ENCODE measurements at places on chromosomes 7 and 10. TPM values are rescaled to one million over a fixed set of nuclear protein-coding genes. Genes with fewer than 3 reads are reported as not detected.

- no peaks in the 10 kb centered on the region for H3K36me3 ChIP-seq
- no peaks in the 10 kb centered on the region for H3K27me3 ChIP-seq
- H3K27ac ChIP-seq: no peak overlapping the region
- no peaks in the 10 kb centered on the region for H3K4me1 ChIP-seq
- no peak overlapping the region for H3K4me3 ChIP-seq
Measured at GRCh38 chr7:34596887-34597286, 61.1 kb upstream of the NPSR1 start.

GRCh38 chr10:84352251-84352842, 24.0 kb downstream of the CCSER2 start:
- H3K4me3 ChIP-seq: no peak overlapping the region
- H3K27me3 ChIP-seq: no peaks in the 10 kb centered on the region
- DNase-seq: no peak
- no peak overlapping the region for H3K27ac ChIP-seq
- H3K4me1 ChIP-seq: peaks cover 64% of the 10 kb centered on the region

GRCh38 chr7:132387596-132387995, 188.7 kb downstream of the PLXNA4 start:
- no peak for DNase-seq
- no peaks in the 10 kb centered on the region for H3K27me3 ChIP-seq
- no peaks in the 10 kb centered on the region for H3K36me3 ChIP-seq
- no peak overlapping the region for H3K4me3 ChIP-seq

GRCh38 chr10:48390933-48391845, 84.7 kb downstream of the MAPK8 start:
- H3K36me3 ChIP-seq: no peaks in the 10 kb centered on the region
- peaks cover 18% of the 10 kb centered on the region for H3K4me1 ChIP-seq
- DNase-seq: no peak
- H3K27ac ChIP-seq: no peak overlapping the region
- H3K4me3 ChIP-seq: no peak overlapping the region
- H3K27me3 ChIP-seq: no peaks in the 10 kb centered on the region

DNA sequence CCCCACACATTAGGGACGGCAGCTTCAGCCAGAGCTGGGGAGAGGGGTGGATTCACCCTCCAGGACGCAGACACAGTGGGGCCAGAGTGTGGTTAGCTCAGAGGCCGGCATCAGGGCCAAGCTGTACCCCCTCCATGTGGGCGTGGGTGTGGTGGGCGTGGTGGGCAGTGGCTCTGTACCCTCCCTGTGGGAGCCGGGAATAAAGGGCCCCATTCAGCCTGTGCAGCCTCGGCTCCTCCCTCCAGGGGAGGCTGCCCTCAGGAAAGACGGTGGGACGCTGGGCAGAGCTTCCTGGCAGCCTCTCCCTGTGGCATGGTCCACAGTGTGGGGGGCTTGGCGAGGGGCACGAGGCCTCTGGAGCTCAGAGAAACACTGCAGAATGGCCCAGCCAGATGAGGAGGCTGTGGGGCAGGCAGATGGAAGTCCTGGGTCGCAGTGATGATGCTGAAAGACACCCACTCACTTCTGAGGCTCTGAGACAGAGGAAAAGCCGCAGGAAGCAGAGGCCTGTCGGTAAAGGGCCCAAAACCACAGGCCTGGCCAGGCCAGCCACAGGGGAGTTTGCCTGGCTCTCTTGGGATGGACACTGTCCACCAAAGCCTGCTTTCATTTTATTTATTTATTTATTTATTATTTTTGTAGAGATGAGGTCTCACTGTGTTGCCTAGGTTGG, 108.0 kb downstream of the SH3PXD2A start:
- H3K4me1 ChIP-seq: peaks cover 31% of the 10 kb centered on the region
- H3K27me3 ChIP-seq: no peaks in the 10 kb centered on the region
- no peaks in the 10 kb centered on the region for H3K36me3 ChIP-seq
- H3K27ac ChIP-seq: peak overlapping the region; percentile 3
- DNase-seq: no peak

DNA sequence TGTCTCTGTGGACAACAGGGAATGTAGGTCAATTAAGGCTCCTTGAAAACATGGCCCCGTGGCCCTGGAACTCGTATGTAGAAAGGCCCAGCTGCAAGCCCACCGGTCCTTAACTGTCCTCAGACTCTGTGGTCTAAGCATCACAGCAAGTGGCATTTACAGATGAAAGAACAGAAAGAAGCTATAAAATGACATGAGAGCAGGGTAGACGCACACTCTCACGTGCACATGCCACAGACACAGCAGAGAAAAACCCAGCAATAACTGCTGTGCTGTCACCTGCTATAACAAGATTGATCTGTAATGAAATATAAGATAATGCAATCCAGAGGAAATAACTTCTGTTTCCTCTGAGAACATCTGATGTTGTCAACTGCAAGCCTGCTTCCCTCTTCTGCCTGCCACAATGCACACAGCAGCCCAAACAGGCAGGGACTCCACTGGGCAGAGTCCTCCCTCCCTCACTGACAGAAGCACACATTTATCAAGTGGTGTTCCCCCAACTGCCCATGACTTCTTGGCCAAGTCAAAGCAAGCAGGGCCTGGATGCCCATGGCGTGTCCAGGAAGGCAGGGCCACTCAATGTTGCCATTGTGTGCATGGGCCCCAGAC, 63.9 kb downstream of the GFRA1 start:
- no peak overlapping the region for H3K4me3 ChIP-seq
- no peaks in the 10 kb centered on the region for H3K4me1 ChIP-seq
- no peaks in the 10 kb centered on the region for H3K27me3 ChIP-seq

DNA sequence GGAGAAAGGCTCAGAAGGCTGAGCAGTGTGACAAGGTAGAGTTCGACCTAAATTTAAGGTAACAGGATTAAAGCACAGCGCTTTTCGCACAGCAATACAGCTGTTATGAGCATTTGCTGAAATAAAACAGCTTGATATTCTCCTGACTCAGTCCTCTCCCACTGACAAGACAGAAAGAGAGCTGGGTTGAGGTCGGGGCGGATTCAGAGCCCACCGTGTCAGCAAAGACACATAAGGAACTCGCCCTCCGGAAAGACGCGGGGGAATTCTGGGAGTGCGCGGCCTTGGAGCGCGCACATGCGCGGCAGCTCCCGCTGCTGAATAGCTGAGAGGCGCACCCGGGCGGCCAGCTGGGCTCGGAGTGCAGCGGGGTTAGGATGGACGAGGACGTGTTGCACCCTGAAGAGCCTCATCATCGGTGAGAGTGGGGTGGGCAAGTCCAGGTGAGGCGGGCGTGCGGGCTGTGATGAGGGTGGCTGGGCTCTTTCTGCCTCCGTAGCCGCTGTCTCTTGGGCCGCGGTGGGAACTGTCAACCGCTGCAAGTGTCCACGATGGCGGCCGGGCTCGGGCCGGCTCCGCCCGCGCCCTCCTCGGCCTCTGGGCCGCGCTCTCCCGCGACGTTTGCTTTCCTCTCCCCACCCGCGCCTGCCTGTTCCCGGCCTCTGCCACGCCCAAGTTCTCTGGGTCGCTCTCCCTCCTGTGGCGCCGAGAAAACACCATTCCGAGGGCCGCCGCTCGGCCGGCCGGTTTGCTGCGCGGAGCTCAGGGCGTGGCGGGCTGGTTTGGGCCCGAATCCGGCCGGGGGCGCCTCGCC, 120.6 kb downstream of the LYZL1 start:
- peaks cover 50% of the 10 kb centered on the region for H3K4me1 ChIP-seq
- peak overlapping the region; percentile 95 for H3K27ac ChIP-seq
- H3K4me3 ChIP-seq: peak overlapping the region; percentile 67
- DNase-seq: no peak
- no peaks in the 10 kb centered on the region for H3K27me3 ChIP-seq
- no peaks in the 10 kb centered on the region for H3K36me3 ChIP-seq

- peak overlapping the region; percentile 89 for H3K4me3 ChIP-seq
- H3K27me3 ChIP-seq: no peaks in the 10 kb centered on the region
- H3K27ac ChIP-seq: peak overlapping the region; percentile 85
- H3K36me3 ChIP-seq: no peaks in the 10 kb centered on the region
- no peak for DNase-seq
Measured at GRCh38 chr10:126906704-126907422, 1.6 kb downstream of the DOCK1 start.

GRCh38 chr7:32257621-32258020, 187.4 kb upstream of the PDE1C start:
- H3K36me3 ChIP-seq: no peaks in the 10 kb centered on the region
- H3K4me1 ChIP-seq: no peaks in the 10 kb centered on the region
- no peak overlapping the region for H3K4me3 ChIP-seq
- H3K27ac ChIP-seq: no peak overlapping the region
- no peaks in the 10 kb centered on the region for H3K27me3 ChIP-seq
- no peak for DNase-seq

GRCh38 chr10:126928274-126928673, 23.0 kb downstream of the DOCK1 start:
- H3K36me3 ChIP-seq: no peaks in the 10 kb centered on the region
- no peak overlapping the region for H3K4me3 ChIP-seq
- no peaks in the 10 kb centered on the region for H3K27me3 ChIP-seq

DNA sequence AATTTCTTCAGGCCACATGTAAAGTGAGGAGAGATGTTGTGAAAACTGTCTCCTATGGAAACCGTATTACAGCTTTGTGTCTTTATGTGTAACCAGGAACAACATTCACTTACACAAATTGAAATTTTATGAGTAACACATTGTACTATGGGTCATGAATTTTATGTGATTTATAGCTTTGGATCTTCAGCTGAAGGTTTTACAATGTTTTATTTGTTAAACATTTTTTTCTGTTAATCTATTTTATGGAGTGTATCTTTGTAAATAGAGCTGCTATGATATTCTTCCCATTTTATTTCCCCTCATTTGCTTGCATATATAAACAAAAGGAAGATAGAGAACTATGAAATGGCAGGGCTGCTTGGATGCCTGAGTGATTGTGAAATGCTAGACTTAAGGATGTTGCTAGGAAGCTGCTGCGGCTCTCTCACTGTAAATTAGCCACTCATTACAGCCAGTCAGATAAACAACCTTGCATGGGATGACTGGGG, 104.5 kb upstream of the PCLO start:
- no peaks in the 10 kb centered on the region for H3K36me3 ChIP-seq
- no peak overlapping the region for H3K27ac ChIP-seq
- H3K27me3 ChIP-seq: no peaks in the 10 kb centered on the region
- peaks cover 10% of the 10 kb centered on the region for H3K4me1 ChIP-seq

DNA sequence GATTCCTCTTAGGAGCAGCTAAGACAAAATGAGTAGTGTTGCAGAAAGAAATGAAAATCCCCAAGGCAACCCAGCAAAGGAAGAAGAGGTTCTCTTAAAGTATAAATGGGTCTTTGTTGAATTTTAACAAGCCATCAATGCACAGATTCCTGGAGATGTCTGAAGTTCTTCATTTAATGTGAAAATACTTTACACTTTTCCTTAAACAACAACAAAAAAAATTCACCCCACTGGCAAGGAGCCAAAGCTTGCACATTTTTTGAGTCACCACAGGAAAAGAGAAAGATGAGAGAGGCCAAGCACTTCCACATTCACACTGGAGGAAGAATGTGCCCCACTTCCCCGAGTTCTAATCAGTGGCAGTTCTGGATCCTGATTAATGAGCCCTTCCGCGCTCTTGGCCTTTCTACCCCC, 286.4 kb upstream of the MEOX2 start:
- H3K27ac ChIP-seq: no peak overlapping the region
- DNase-seq: no peak
- no peaks in the 10 kb centered on the region for H3K36me3 ChIP-seq
- H3K4me1 ChIP-seq: peaks cover 9% of the 10 kb centered on the region

DNA sequence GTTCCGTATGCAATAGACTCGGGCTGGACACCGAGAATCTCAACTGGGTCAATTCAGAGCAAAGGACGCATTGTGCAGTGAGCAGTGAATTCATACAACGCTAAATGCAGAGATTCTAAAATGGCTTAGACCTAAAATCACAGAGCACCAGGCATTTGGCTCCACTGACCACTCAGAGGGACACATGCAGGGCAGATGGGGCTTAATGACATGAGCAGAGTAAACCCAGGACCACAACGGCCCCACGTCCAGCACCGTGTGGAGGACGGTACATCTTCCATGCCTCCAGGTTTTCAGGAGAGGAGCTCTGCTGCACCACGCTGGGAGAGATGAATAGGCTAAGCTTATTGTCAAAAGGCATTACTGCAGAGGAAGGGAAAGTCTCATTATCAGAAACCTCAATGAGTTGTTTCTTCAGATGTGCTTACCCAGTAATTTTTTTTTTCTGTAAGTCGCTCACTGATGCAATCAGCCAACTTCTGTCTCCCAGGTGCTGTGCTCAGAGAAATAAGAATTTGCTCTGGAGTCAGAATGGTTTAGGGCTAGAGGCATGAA, 555.0 kb downstream of the PTPRN2 start:
- H3K4me1 ChIP-seq: no peaks in the 10 kb centered on the region
- no peak overlapping the region for H3K27ac ChIP-seq
- H3K27me3 ChIP-seq: peaks cover 4% of the 10 kb centered on the region
- no peak overlapping the region for H3K4me3 ChIP-seq
- H3K36me3 ChIP-seq: no peaks in the 10 kb centered on the region

DNA sequence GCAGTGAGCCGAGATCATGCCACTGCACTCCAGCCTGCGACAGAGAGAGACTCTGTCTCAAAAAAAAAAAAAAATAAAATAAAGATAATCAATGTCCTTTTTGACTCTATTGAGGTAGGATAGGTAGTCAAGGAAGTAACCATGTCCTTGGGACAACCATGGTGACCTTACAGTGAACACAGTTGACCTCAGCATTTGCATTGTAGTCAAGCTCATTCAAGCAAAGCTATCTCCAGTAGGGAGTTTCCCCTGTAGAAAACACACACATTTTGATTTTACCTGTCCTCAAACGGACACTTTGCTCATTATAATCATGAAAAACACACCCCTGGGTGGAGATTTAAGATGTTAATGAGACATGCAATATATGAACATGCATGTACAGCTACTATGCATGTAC, 171.7 kb downstream of the KIF20B start:
- no peaks in the 10 kb centered on the region for H3K4me1 ChIP-seq
- no peak for DNase-seq
- H3K27ac ChIP-seq: no peak overlapping the region
- H3K36me3 ChIP-seq: no peaks in the 10 kb centered on the region
- H3K4me3 ChIP-seq: no peak overlapping the region

GRCh38 chr7:49771427-49772176, 1.8 kb upstream of the VWC2 start:
- H3K4me3 ChIP-seq: no peak overlapping the region
- no peak overlapping the region for H3K27ac ChIP-seq
- no peak for DNase-seq
- H3K27me3 ChIP-seq: peaks cover 6% of the 10 kb centered on the region
- no peaks in the 10 kb centered on the region for H3K36me3 ChIP-seq

- H3K4me3 ChIP-seq: no peak overlapping the region
- no peak overlapping the region for H3K27ac ChIP-seq
- H3K36me3 ChIP-seq: no peaks in the 10 kb centered on the region
- DNase-seq: no peak
Measured at GRCh38 chr10:78849731-78850130, 219.0 kb upstream of the ZMIZ1 start.

ACSM6 gene
- total RNA-seq: not detected

AP3M1 gene
- total RNA-seq: 35.4 TPM

HDAC9 gene
- 117 TPM for total RNA-seq

TRIM74 gene
- total RNA-seq: not detected

GPR158 gene
- 0.50 TPM for total RNA-seq

BBS9 gene
- 17.8 TPM for total RNA-seq

All from esophagus muscularis mucosa (tissue), 4 donors.